GM23248 (cell line): ENCODE measurements at places on chromosomes 2 and 18.
A peak's percentile ranks its signal among the peaks of the same experiment; 100 is the strongest.

DNA sequence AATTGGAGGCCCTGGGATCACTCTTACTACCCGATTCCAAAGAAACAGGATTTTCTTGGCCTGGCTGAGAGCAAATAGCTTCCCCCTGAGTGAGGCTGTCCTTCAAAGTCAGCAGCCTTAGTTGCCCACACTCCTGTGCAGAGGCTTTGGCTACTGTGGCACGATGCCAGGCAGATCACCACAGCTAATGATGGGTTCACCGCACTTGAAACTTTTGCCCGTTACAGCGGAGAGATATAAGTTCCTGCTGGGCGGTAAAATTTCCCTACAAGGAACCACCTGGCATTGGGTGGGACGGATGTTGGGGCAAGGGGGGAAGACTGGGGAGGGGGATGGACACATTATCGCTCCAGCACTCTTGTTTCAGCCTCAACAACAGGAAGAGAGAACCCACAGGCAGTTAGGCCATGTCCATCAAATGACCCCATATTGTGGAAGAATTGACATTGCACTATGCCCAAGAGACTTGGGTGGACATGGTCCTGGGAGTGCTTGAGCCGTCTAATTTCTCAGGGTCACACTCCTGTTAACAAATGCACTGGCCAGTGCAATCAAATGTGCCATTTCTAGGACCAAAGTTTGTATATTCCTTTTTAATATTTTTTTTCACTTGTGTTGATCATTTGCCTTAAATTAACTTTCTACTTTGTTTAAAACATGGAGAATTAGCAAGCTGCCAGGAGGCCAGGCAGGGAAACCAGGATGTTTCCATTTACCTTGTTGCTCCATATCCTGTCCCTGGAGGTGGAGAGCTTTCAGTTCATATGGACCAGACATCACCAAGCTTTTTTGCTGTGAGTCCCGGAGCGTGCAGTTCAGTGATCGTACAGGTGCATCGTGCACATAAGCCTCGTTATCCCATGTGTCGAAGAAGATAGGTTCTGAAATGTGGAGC, 4.4 kb downstream of the IL1B start:
- DNase-seq, result no peak

GRCh38 chr2:117128461-117128860, 686.0 kb upstream of the DDX18 start:
- no peak for DNase-seq

GRCh38 chr18:74499633-74500032, 3.5 kb downstream of the CNDP2 start:
- DNase-seq, result peak; percentile 53

GRCh38 chr18:76588601-76589226, 93.7 kb upstream of the ZNF516 start:
- DNase-seq, result peak; percentile 36

GRCh38 chr2:24211408-24211807, 36.6 kb downstream of the FAM228A start:
- DNase-seq, result no peak

GRCh38 chr2:236172255-236173035, 4.3 kb upstream of the GBX2 start:
- DNase-seq, result no peak

DNA sequence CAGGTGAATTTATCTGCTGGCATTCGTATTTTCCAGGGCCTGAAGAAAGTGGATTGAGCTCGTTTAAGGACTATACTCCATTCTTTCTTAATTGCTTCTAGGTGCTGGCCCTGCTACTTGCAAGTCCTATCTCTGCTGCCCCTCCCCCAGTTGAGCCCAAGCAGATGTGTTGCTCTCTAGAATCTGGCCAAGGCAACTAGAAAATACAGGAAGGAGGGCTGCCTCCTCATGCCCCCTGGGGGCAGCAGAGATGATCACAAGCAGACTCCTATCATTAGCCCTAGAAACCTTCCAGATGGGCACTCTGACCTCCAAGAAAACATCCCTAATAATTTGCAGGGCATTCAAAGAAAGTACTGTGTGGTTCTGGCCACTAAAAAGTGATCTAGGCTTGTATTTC, 72.5 kb upstream of the CYP26B1 start:
- DNase-seq, result no peak

DNA sequence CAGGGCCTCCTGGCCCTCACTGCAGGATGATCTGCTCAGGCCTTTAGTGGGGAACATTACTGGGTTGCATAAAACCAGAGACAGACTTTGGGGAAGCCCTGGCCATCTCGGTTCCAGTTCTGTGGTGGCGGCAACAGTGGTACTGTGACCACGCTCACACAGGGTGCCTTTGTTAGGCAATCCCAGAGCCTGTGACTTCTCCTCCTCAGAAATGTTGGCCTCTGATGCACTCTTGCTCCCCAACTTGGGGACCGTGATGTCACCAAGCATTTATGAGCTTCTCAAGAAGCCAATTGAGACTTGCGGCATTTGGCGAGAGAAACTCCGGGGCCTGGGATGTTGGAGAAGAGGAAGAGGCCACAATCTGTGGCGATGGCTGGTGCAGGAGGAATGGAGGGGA, 80.9 kb upstream of the PKDCC start:
- DNase-seq, result peak; percentile 60
